Cortex of kidney (tissue), 1 donor: ENCODE measurements at places on chromosomes 6 and 20.

DNA sequence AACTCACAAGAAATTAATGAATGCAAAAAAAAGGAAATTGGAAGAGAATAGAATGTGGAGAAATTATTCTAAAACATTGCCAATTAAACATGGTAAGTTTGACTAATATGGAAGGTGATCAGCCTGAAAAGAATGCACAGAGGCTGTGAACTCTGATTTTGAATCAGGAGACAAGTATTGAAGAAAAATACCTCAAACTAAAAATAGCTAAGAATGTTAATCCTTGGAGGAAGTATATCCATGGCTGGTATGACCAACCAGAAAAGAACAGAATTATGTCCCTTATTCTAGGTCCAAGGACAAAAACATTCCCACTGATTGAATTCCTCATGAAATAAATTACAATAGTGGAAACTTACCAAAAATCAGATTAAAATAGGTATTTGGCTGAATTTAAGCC is 7.3 kb upstream of the RIMS1 start:
- DNase-seq: no peak

DNA sequence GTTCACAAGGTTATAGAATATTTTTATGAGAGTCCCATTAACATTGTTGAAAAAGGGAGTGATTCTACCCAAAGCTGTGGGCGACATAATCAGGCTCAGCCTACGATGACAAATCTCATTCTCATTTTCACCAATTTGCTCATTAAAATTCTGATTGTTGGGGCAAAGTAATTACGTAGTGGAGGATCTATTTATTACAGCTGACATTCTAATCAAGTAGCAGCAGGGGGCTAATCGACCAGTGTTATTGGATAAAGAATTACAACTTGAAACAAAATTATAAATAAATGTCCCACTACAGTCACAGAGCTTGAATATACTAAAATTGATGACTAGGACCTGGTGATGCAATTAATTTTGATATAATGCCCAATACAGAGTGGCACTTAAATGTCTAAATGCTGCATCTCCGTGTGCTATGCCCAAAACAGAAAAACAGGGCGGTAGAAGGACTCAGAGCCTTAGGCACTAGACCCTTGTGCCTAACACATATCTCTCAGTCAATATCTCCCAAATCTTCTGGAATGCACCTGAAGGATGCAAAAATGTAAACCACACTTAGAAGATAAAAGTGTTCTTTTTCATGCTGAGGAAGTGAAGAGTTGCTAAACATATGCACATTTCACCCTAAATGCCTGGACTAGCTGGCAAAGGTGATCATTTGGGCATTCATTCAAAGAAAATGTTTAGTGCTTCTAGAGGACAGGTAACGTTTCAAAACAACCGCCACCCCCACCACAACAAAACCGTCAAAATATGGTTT is 88.3 kb downstream of the CD24 start:
- DNase-seq: no peak

GRCh38 chr6:29853245-29853644 is 25.6 kb downstream of the HLA-G start:
- no peak for DNase-seq

DNA sequence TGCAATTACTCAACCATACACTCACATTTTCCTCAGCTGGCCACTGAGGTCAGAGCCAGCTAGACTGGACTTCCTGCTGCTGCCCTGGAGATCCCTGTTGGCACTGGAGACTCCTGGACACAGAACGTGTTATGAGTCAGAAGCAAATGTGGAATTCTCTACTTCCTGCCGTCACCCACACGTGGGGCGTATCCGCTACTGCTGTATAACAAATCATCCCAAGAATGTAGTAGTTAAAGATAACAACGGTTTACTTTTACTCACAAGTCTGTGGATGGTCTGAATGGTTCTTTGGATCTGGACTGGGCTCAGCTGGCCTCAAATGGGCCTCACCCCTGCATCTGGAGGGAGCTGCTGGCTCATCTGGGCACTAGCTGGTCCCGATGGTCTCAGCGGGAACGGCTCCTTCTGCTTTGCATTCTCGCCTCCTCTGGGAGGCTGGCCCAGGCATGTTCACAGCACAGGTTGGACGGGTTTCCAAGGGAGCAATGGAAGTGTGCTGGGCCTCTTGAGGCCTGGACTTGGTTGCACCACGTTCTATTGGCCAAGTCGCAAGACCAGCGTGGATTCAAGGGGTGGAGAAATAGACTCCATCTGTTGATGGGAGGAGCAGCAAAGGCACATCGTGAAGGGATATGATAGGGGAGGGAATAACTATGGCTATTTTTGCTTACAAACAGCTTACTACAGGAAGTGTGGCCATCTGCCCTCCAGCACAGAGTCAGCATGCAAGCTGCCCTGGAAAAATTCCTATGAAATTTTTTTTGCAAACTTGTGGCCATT is 118.5 kb downstream of the SNX5 start:
- DNase-seq: no peak

GRCh38 chr6:16398587-16398986 is 160.2 kb downstream of the GMPR start:
- DNase-seq: no peak
